ENCODE measurements at places on chromosomes 5 and 9. TPM values are rescaled to one million over a fixed set of nuclear protein-coding genes. Genes with fewer than 3 reads are reported as not detected.

- no peaks in the 10 kb centered on the region for H3K36me3 ChIP-seq
- DNase-seq, result no peak
- no peak overlapping the region for H3K4me3 ChIP-seq
- no peaks in the 10 kb centered on the region for H3K27me3 ChIP-seq
- H3K4me1 ChIP-seq, result no peaks in the 10 kb centered on the region
These were observed 113.8 kb downstream of the TMC1 start for GRCh38 chr9:72635197-72635596.

DNA sequence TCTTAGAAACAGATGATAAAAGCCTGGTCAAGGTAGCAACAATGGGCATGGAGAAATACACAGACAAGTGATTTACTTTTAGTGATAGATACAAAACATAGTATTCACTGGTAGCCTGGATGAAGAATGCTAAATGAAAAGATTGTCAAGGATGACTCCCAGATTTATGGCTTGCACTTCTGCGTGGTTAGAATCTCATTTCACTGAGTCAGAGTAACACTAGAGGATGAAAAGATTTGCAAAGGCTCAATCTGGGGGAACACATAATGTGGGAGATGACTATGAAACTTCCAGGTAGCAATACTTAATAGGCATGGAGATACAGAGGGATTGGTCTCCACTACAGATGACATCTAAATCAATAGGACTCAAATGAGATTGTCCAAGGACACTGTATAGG lies 38.4 kb downstream of the AGTPBP1 start:
- no peaks in the 10 kb centered on the region for H3K4me1 ChIP-seq
- no peak overlapping the region for H3K4me3 ChIP-seq
- H3K27ac ChIP-seq, result no peak overlapping the region
- H3K36me3 ChIP-seq, result no peaks in the 10 kb centered on the region

DNA sequence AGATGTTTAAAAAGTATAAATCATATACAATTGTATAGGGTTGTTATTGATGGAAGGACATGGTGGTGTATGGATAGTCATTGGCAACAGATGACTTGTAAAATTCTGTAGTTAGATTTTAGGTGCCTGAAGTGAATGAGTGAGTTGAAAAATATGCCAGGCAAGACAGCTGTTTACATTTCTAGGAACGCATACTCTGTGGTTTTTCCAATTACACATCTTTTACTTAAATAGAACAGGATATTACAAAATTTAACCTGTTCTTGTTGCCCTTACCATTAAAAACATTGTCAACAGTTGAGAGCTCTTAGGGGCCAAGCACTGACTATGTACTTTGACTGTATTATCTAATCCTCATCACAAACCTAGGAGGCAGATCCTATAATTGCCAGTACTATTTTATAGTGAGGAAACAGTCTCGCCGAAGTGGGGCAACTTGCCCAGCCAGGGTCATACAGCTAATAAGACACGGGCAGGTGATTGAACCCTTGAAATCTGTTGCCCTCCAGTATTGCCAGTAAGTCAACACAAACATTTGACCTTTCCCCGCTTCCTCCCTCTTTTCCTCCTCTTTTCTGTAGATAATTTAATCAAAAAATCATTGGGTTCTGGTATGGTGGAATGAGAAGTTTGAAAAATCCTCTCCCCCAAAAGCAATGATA lies 88.6 kb downstream of the MACROH2A1 start:
- H3K27me3 ChIP-seq, result no peaks in the 10 kb centered on the region
- no peaks in the 10 kb centered on the region for H3K4me1 ChIP-seq
- H3K36me3 ChIP-seq, result no peaks in the 10 kb centered on the region
- H3K27ac ChIP-seq, result no peak overlapping the region
- H3K4me3 ChIP-seq, result no peak overlapping the region

DNA sequence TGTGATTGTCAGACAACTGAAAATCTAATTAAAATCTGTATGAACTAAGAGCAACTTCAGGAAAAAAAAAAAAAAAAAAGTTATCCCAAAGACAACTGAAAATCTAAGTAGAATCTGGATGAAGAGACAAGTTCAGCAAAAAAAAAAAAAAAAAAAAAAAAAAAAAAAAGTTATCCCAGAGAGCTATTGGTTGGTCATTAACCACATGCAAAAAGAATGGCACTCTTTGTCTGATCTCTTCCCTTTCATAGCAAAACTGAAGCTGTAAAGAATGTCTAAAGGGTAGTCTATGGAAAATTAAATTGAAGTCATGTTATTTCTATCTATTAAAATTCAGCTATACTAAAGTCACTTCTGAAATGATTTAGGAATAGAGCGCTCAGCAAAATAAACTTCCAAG lies 32.9 kb downstream of the STRBP start:
- H3K4me1 ChIP-seq, result no peaks in the 10 kb centered on the region
- H3K4me3 ChIP-seq, result no peak overlapping the region
- no peak overlapping the region for H3K27ac ChIP-seq
- DNase-seq, result no peak
- H3K27me3 ChIP-seq, result no peaks in the 10 kb centered on the region

DNA sequence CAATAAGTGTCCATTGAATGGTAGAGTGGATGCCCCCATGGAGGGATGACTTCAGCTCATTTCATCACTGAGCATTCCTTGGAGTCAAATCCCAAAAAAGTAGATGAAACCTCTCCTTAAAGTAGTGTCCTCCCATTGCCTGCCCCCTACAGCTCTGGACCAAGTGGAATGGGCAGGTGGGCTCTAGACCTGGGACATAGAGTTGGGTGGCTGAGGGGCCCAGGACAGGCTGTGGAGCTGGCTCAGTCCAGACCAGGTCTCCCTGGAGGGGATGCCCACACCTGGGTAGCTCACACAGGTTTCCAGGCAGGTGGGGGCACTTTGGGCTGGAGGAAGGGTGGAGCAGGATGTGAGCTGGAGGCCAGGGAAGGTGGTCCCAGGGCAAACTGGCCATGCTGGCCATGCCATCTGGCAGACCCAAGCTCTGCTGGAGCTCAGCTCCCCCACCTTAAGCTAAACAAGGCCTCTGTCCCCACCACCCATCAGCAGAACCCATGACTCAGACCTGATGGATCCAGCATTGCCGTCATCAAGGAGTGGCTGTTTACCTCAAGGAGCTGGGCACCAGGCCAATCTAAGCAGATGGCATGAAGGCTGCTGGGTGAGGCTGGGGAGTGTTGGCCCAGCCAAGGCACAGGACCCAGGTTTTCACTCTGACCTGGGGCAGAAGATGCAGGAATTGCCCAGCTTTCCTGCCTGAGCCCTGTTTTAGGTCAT lies 6.2 kb upstream of the SPINK4 start:
- H3K27ac ChIP-seq, result peak overlapping the region; percentile 78
- no peaks in the 10 kb centered on the region for H3K36me3 ChIP-seq
- peaks cover 17% of the 10 kb centered on the region for H3K4me1 ChIP-seq
- no peak overlapping the region for H3K4me3 ChIP-seq
- DNase-seq, result peak; percentile 94
- H3K27me3 ChIP-seq, result no peaks in the 10 kb centered on the region

The IFNB1 gene
- not detected for total RNA-seq

The SVEP1 gene
- total RNA-seq, result 16.1 TPM

The MEIKIN gene
- not detected for total RNA-seq
